ENCODE measurements at places on chromosomes 1 and 21.

- no peak for DNase-seq
These were observed 43.9 kb upstream of the APOBEC4 start for GRCh38 chr1:183696981-183697380.

DNA sequence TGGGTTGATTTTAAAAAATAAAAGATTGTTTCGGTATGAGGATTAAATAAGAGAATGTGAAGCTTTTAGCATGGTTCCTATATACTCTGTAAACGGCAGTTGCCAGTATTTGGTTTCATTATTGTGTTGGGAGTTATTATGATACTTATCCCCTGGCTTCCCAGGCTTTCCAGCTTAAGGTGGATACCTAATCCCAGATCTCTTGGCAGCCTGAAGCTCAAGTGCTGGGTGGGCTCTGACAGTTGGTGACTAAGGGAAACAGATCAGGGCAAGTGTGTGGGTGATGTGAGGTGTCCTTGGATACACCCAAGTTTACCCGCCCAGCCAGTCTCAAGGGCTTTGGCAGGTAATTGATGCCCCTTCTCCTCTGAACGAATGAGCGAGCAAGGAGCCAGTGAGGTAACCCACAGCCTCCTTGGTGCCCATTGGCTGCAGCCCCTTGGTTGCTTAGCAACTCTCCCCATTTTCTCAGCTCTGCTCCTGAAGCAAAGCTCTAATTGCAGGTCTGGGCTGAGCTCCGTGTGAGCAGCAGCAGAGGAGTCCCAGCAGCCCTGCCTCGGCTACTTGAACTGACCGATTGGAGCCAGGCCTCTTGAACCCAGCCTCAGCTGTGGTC lies 6.1 kb downstream of the IPO13 start:
- DNase-seq = peak; percentile 81

DNA sequence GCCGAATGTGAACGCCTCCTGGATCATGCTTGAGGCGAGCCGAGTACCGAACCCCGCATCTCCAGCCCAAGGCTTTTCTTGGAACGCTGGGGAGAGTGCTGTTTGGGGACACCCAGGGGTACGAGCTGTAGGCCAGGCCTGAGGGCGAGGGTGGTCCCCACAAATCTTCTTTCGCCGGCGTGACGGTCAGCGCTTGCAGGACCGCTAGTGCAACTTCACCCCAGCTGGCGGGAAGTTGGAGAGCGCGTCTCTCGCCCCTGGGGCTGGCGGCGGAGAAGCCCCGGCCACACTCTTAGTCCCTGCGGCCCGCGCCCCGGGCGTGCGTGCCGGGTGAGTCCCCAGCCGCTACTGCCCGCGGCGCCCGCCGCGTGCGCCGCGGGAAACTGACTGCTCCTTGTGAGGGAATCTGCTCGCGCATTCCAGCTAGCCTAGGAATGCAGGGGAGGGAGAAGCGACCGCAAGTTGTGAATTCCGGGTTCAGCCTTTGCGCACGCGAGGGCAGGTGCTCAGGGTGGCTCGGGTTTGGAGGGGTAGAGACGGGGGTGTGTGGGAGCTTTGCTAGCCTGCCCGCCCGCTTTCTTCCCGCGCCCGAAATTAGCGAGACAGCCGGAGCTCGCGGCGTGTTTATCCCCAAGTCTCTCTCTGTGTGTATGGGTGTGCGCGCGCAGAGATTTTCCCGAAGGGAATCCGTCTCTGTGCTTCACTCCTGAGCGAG lies 884 bp downstream of the LHX4 start:
- no peak for DNase-seq

DNA sequence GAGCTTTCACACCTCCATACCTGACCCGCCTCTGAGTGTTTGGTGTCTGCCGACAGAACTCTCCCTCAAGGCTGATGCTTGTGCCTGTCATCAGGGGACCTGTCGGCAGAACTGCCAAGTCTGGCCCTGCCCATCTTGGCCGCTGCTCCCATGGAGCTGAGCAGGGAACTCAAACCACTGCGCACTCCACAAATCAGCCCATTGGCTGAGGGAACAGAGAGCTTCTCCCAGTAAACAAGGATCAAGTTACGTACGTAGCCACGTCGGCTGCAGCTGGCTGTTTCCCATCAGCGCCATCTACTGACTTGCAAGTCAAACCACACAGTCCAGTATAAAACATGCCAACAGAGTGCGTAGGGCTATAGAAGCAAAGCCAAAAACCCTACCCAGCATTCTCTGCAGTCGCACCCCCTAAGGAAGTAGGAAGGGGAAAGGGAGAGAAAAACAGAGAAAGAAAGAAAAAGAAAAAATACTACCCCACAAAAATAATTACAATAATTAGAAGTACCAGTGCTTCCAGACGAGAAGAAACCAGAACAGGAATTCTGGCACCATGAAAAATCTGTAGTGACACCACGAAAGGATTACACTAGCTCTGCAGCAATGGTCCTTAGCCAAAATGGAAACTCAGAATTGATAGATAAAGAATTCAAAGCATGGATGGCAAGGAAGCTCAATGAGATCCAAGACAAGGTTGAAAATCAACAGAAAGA lies 13.1 kb downstream of the KRTAP13-1 start:
- no peak for DNase-seq

- no peak for DNase-seq
These were observed 959.0 kb downstream of the PLA2G4A start for GRCh38 chr1:187787736-187788135.

DNA sequence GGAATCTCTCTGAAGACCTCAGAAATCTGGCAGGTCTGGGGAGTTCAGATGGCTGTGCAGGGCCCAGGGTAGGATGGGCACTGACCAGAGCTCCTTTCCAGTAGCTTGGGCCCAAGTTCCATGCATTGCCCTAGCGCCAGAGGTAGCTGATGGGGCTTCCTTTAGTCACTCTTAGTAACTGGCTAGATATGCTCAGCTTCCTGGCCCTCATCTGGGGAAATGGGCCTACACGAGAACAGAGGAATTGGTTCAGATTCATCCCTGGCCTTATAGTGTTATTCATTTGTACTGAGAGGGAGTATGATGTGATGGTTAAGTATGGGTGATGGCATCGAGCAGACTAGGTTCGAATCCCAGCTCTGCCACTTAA lies 15.5 kb upstream of the PSMB2 start:
- no peak for DNase-seq

DNA sequence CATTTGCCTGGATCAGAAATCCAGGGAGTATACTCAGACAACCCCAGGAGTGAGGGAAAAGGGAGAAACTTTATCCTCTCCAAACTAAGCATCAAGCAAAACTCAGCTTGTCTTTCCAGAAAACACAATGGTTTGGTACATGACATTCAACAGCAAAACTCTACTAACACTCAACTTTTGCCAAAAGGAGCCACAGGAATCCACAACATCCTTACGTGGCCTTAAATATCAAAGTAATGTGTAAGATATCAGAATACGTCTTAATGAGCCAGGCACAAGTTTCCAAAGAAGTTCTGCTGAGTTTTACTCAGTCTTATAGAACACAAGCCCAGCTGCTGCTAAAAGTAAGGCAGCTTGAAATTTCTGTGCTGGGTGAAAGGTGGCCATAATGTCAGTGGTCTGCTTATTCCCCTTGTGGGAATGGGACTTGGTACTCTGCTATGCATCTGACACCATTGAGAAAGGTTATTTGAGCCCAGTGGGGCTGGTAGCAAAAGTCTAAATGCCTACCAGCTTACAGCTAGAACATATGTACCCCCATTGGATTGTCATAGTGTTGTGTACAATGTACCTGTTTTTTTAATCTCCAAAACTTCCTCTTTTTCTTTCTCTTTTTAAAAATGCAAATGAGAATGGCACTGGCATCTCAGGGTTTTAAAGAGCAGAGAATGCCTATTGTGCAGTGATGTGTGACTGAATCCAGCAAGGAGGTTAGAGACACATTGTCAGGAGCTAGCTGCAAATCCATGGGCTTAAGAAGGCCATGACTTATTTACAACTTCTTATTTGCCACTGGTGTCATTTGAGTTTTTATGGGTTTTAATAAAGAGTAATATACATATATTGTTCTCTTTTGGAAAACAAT lies 62.0 kb upstream of the ST6GALNAC3 start:
- no peak for DNase-seq

- DNase-seq = no peak
These were observed 7.6 kb downstream of the TENT5C start for GRCh38 chr1:117613249-117613968.

DNA sequence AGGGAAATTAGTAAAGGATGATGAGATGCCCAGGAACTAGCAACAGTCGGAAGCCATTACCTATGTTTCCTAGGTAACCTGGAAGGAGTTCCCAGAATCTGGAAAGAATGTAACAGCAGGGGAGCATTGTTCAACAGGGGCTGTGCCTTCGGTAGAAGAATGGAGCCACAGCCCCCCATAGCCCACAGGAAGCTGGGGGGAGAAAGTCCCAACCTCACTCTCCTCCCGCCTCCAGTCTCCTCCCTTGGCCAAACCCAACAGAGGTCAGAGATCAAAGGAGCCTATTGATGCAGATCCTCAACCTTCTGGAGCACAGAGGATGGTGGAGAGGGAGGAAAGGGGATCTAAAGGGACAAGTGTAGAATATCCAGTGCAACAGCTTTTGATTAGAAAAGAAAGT lies 131.5 kb upstream of the SLC44A3 start:
- no peak for DNase-seq

DNA sequence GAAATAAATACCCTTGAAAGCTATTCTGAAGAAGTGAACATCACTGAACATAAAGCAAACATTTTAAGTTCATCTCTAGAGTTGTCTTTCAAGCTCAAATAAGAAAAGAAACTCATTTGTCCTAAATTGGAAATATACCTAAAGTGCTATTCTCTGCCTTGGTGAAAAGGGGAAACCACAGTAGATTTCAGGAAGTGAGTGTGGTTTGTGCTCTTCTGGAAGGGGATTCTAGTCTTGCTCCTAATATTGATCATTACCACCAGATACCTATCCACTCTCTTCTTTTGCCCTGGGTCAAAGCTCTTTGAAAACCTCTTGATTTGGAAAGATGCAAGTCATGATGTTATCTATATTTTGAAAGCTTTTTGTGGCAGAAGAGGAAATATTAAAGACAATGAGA lies 798.1 kb downstream of the ADGRL2 start:
- DNase-seq = no peak

GRCh38 chr1:243842978-243843511 lies 7.0 kb downstream of the AKT3 start:
- no peak for DNase-seq

DNA sequence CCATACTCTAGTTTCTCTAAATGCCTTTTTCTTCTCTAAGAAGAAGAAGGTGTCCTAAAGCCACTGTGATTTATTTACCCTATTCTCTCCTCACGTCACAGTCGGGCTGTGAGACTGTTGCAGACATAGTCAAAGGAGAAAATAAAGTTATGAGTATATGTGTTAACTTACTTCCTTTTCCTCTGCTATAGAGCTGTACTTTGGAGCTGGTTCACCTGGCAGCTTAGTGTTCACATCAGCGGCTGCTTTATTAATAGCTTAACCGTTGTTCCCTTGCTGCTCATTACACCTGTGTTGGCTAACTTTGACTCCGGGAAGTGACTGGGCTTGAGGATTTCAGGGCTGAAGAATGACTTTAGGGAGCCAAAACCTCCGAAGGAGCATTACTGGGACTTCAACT lies 3.6 kb downstream of the PFKFB2 start:
- DNase-seq = no peak

DNA sequence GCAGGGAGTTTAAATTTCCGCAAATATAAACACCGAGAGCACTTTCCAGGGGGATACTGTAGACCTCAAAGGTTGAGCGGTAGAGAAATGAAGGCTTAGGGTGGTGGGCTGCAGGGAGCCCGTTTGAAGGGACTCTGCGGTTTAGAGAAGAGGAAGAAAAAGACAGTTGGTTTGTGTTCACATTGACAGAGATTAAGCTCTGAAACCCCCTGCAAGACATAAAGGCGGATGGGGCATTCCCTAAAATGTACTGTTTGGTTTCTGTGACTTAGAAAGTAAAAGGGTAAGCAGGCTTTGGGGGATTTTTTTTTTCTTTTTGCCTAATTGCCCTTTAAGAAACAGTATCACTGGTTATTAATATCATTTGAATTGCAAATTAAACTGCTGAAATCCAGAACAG lies 1.3 kb downstream of the KAZN start:
- no peak for DNase-seq

GRCh38 chr1:53470155-53470554 lies 11.0 kb downstream of the DMRTB1 start:
- DNase-seq = no peak

- no peak for DNase-seq
These were observed 137.7 kb upstream of the ADGRL2 start for GRCh38 chr1:81662913-81663526.

DNA sequence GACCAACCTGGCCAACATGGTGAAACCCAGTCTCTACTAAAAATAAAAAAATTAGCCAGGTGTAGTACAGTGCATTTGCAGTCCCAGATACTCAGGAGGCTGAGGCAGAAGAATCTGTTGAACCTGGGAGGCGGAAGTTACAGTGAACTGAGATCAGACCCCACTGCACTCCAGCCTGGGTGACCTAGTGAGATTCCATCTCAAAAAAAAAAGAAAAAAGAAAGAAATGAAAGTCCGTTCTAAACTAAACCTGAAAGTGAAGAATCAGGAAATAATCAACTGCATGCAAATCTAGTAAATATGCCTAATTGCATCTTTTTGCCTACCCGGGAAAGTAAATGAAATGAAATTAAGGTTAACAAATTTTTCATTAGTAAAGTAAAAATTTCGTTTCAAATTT lies 99.6 kb downstream of the ZZZ3 start:
- no peak for DNase-seq

GRCh38 chr1:187931776-187932175 lies 1103.0 kb downstream of the PLA2G4A start:
- no peak for DNase-seq

DNA sequence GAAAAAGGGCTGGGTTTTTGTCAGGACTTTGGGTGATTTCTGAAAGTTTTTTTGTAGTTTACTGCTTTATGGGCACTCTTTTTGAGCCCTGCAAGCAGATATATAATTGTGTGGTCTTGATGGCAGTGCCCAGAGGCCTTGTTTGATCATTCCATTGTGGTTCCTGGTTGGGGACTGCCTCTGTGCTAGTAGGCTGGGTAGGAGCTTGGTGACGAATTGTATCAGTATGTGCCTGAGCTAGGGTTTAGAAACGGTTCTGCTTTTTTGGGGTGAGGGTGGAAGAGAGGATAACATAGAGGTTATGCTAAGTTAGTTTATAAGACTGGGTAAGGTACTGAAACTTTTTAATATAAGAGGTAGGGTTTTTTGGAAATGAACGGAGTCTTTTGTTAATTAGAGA lies 139.7 kb upstream of the ETV3 start:
- DNase-seq = no peak

- no peak for DNase-seq
These were observed 108.1 kb downstream of the C1orf21 start for GRCh38 chr1:184494929-184495328.

GRCh38 chr1:155127105-155127966 lies at the start of gene EFNA1:
EFNA1 (plus strand) TSS chr1:155127876; CDS start chr1:155127978, 102 bp downstream.
- DNase-seq = no peak

All from NCI-H1417 treated with DMSO at 0.1 percent for 48 hours (cell line).